ENCODE measurements at places on chromosomes 11 and 22.

DNA sequence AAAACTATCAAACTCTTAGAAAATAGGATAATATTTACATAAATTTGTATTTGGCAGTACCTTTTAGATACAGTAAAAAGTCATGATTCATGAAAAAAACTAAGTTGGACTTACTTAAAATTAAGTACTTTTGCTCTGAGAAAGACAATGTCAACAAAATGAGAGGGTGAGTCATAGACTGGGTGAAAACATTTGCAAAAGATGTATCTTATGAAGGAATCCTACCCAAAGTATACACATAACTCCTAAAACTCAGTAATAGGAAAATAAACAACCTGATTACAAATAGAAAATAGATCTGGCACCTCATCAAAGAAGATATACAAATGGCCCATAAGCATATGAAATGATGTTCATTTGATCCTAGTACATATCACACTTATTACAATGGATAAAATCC, 1154.6 kb downstream of the JRKL start:
- DNase-seq = no peak

DNA sequence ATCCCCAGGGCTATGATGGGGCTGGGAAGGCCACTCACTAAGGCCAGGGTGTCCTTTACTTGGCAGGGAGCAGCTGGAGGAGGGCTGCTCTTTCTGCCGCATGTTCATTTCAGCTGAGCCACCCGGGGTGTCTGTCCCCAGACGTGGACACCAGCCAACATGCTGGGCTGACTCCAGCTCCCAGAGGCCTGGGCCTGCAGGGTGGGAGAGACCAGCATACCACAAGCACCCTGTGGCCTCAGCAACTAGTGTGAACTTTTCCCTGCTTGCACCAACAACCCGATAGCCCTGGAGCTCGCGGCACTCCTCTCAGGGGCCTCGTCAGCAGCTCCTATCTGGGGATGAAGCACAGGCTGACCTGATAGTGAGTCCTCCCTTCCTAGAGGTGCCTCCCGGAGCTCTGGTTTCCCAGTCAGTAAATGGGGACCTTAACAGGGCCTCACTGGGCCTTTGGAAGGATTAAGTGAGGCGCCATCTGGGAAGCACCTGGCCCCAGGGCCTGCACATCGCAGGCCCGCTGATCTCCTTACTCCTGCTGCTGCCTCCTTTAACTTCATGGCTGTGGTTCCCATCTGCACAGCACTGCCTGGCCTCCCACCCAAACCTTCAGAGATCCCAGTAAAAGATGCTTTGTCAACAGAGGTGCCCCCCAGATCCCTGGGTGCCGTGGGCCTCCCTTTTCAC, 83.4 kb downstream of the GALNT18 start:
- DNase-seq = no peak

- peak; percentile 41 for DNase-seq
Observed at GRCh38 chr11:42407341-42407740, 904.5 kb upstream of the API5 start.

DNA sequence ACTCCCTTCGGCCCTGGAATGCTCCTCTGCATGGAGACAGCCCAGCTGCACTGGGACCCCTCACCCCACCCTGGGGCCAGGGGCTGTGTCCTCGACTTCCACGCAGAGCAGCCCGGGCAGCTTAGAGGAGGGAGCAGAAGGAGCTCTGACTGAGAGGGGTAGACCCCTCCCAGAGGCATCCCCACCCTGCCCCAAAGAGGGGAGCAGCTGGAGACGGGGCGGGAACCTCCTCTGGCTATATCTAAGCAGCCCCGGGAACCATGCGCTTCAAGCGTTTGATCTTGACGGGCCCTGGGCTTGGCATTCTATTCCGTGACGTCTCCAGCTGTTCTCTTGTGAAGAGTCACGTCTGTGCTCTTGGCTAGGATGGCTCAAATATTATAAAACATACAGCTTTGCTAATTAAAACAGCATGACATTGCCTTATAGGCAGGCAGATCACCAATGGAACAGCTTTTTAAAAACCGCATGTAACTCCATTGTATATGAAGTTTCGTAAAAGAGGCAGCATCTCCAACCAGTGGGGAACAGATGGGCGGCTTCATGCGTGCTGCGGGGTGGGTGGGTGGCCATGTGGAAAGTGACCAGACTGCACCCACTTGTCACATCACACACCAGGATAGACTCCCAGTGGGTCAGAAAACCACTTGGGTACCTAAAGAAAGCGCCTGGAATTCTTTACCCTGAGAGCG, 7.7 kb downstream of the KCNQ1 start:
- DNase-seq = peak; percentile 44

DNA sequence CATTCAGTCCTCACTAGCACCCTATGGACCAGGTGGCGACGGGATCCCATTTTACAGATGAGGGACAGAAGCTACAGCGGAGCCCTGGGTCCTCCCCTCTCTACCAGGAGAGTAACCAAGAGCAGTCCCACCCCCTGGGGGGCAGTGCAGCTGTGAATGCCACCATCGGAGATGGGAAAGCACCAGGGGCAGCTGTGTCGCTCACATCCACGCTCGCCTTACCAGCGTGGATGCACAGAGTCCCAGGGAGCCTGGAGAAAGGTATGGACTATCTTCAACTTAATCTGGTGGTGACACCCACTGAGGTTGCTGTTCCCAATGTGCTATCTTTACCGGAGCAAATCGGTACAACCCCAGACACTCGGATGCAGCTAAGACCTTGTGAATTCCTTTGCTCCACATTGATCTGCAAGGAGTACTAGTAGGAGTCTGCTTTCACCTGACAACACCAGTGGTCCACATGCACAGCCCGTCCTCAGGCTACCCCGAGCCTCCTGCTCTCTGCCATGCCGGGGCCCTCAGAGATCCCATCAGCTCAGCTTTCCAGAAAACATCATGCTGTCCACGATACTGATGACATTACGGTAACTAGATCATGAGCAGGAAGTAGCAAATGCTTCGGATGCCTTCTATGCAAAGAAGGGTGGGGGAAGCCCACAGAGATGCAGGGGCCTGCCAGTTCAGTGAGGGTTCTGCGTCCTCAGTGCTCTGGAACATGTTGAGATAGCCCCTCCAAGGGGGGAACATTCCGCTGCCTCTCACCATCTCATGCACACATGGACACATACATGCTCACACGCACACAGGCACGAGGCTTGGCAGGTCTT, 126.0 kb downstream of the CTTN start:
- DNase-seq = no peak

DNA sequence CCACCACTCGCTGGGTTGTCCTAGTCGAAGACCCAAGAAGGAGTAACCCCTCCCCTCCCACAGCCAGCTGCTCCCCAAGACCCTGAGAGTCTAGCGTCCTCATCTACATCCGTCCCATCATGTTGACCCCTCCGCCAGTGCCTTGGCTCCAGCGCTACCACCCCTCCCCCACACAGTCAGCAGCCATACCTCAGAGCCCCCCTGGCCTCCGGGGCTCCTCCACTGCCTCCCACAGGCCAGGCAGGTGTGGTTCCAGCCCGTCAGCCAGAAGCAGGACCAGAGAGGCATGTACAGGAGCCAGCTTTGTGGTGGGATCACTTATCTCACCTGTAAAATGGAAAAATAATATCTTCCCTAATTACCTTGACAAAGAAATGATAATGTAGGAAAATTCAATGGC, 51.5 kb upstream of the PHF21B start:
- no peak for DNase-seq

GRCh38 chr22:43988116-43988820, 33.0 kb downstream of the SAMM50 start:
- DNase-seq = no peak

DNA sequence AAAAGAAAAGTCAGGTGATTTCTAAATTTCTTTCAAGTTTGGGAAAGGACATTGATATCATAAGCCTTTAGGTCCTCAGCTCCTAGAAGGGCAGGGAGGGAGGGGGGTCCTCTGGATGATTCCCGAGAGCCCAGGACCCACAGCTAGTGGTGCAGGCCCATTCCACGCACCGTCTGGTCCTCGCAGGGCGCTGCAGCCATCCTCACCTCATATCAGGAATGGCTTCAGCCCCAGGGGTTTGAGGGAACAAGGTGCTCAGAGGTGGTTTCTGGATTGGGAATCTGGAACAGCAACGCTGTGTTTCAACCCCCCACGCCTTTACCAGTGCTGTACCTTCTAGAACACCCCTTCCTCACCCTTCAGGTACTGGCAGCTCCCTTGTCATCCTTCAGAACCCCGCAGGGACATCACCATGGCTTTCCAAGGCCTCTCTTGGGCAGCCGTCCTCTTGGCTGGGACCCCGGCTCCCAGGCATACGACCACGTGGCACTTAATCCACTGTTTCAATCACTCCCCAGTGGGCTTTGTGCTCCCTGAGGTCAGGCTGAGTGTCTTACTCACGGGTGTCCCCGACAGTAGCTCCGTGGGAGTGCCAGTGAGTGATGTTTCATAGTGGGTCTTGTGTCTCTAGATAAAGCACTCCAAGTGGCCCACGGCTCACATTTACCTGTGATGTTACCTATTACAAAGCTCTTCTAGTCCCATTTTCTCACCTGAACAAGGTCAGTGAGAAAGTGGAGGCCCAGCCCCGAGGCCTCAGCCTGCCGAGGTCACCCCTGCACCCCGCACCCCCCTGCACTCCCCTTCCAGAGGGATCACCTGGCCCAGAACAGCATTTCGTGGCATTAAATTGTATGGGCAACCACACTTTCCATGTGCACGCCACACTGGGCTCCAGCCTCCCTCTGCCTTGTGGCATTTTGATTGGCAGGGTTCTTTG, 93.9 kb downstream of the MORC2 start:
- DNase-seq = peak; percentile 23

DNA sequence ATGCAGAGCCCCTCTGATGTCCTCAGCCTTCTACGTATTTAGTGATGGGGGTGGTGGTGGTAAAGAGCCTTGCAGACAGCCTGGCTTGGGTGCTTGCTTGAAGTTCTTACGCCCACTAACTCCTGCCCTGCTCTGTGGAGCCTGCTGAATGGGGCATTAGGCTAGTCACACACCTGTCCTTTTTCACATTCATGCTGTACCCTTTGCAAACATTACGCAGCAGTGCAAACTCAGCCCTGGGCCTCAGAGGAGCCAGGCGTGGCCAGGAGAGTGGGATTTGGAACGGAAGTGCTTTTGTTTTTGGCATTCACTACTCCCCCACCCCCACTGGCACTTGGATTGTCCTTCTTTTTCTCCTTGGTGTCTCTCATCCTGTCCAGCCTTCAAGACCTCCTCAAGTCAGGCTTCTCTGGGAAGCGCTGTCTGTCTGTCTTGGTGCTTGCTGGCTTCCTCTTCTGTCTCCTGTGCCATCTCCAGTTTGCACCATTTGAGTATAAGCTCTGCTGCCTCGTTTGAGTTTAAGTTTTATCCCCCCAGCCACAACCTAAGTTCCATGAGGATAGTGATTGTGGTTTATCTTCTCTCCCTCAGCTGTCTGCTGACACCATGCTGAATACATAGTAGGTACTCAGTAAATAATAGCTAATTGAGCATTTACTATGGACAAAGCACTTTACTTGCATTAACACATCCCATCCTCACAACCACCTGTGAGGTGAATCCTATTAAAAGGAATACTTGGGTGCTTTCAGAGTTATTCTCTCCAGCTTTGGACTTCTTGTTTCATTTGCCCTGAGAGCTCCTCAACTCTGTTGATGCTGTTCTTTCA, 26.7 kb downstream of the ZBTB16 start:
- no peak for DNase-seq

GRCh38 chr22:31102441-31103081, 4.8 kb downstream of the SELENOM start:
- no peak for DNase-seq

DNA sequence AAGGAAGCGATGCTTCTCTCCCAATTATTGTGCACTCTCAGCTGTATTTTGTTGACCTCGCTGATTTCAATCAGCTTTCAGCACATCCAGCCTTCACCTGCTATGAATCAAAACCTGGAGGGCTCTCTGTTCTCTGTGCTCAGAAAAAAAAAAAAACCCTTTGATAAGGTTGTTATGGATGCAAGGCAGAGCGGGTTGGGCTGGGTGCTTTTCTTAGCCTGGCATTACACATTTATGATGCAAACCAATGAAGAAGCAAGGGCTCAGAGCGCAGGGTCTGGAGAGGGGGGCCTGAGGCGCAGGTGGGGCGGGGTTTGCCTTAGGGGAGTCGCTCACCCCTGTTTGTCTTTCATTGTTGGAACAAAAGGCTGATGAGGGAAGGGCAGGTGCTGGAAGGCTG, 86.0 kb upstream of the CADM1 start:
- DNase-seq = no peak

- no peak for DNase-seq
Observed at GRCh38 chr22:46195487-46196165, 45.3 kb downstream of the PPARA start.

Data from right forelimb (tissue), 1 donor.